Activated CD8-positive, alpha-beta memory T cell treated with anti-CD3 and anti-CD28 coated beads for 48 hours (primary cell): ENCODE measurements at places on chromosomes 1 and 21.
A peak's percentile ranks its signal among the peaks of the same experiment; 100 is the strongest.

DNA sequence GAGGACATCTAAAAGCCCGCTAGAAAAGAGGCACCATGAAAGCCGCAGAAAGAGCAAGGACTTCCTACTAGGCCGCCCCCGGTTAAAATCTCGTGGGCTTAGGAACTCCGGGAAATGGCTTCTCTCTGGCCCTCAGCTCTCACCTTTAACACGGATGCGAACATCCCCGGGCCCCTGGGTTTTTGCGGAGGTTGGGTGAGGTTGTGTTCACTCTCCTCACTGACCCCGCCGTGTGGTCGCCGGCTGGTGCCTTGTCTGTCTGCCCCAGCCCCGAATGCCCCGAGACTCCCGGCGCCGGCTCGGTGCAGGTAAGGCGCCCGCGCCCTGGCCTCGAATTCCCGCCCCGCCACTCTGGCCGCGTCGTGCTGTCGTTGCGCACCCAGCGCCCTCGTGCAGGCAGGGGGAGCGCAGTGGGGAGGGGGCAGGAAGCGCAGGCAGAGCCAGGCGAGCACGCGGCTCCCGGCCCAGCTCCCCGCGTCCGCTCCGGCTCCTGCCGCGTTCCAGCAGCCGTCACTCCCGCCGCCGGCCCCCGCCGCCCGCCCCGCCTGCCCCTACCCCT lies at the start of gene SHISAL2A:
SHISAL2A (plus strand) TSS at position 437 of the 559 bp plus-strand sequence. CDS start 326 bp downstream, outside the sequence.
- DNase-seq = peak; percentile 33

GRCh38 chr1:40270152-40270834 lies 12.3 kb downstream of the ZMPSTE24 start:
- no peak for DNase-seq

DNA sequence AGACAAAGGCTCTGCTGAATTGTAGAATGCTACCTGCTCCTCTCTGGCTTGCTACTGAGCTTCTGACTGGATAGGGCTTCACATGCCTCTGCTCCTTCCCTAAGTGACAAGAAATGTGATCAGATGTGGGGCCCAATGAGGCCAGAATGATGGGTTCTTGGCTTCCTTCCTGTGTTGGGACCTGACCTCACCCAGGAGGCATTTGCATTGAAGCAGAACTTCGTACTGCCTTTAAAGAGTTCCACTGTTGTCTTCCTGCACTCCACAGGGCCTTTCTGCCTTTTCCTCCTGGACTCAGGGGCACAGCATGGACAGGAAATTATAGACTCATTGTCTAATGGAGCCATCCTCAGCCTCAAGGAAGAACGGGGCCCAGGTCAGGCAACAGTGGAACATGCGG lies 14.3 kb downstream of the ZNF670 start:
- no peak for DNase-seq

DNA sequence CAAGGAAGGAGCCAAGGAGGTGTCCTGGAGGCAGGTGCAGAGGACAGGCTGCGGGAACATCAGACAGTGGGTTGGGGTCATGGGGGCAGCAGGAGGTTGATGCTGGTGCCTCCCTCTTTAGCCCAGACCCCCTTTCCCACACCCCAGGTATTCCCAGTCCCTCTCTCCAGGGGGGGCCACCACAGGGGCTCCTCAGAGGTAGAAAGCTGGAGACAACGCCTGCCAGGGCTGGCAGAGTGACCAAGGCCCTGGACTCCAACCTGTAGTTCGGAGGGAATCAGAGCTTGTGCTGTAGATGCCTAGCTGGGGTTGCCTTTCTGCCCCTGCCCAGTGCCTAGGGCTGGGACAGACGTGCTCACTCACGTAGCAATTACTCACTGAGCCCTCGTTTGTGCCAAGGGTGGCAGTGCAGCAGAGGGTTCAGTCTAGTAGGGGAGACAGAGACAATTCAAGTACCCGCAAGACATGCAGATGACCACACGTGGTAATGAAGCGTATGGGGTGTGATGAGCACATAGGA lies 148.2 kb downstream of the PTPRU start:
- no peak for DNase-seq

GRCh38 chr1:78619446-78619802 lies 824 bp upstream of the IFI44L start:
- DNase-seq = no peak

- DNase-seq = no peak
Measured at GRCh38 chr1:48052923-48053291, 55.7 kb upstream of the TRABD2B start.

- DNase-seq = no peak
Measured at GRCh38 chr1:24098943-24099638, 12.8 kb downstream of the MYOM3 start.

DNA sequence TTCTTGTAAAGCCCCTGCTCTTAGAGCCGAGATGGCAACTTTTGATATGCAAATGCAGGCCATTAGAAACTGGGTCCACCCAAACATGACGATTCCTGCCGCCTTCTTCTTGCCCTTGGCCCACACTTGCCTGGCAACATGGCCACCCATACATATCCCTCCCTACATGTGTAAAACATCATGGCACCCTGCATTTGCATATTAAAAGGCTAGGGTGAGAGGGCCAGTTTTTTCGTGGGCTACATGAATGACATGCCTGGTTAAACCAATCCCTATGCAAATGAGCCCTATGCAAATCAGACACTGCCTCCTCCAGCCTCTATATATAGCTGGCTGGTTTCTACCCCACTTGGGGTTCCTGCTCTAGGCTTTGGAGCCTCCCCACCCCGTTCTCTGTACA lies 18.8 kb downstream of the PLA2G2A start:
- no peak for DNase-seq

DNA sequence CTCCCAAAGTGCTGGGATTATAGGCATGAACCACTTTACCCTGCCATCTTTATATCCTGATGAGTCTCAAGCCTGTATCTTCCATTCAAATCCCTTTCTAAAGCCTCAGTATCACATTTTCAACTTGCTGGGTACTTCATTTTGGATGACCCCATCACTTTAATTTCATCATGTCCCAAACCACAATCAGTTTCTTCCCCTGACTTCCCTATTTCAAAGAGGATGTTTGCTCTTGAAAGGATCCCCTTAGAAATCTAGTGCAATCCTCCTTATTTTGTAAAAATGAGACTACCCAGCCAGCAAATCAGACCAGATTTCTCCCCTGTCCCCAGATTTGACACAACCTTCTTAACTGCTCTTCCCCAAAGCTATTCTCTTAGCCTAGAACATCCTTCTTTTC lies 7.0 kb upstream of the TRIT1 start:
- no peak for DNase-seq

DNA sequence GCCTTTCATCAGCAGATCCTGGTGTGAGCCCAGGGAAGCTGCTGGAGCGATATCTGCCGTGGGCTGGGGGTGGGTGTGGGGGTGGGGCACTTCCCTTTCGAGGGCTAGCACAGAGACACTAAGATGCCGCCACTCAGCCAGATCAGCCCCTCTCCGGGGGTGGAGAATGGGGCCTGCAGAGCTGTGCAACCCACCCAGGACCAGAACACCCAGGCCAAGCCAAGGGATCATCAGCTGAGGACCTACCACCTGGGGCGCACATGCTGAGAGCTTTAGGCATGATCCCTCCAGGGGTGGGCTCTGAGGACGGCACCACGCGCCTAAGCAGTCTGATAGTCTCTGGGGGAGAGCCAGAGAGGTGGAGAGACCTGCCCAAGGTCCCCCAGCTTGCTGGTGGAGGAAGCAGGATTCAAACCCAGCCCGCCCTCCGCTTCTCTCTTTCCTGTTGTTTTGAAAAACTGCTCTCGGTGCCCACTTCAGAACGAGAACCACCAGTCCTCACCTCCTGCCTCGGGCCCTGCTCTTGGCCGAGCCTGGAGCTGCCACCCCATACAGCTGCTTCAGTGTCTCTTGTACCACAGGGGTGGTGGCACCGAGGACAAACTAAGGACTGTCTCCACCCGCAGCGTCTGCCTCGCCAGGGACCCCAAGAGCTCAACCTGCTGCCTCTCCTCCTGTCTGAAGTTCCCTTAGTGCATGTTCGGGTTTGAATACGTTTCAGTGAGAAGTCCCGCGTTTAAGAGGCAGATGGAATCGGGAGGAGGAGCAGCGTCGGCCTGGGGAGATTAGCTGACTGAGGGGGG lies 39.7 kb upstream of the RUNX3 start:
- no peak for DNase-seq

DNA sequence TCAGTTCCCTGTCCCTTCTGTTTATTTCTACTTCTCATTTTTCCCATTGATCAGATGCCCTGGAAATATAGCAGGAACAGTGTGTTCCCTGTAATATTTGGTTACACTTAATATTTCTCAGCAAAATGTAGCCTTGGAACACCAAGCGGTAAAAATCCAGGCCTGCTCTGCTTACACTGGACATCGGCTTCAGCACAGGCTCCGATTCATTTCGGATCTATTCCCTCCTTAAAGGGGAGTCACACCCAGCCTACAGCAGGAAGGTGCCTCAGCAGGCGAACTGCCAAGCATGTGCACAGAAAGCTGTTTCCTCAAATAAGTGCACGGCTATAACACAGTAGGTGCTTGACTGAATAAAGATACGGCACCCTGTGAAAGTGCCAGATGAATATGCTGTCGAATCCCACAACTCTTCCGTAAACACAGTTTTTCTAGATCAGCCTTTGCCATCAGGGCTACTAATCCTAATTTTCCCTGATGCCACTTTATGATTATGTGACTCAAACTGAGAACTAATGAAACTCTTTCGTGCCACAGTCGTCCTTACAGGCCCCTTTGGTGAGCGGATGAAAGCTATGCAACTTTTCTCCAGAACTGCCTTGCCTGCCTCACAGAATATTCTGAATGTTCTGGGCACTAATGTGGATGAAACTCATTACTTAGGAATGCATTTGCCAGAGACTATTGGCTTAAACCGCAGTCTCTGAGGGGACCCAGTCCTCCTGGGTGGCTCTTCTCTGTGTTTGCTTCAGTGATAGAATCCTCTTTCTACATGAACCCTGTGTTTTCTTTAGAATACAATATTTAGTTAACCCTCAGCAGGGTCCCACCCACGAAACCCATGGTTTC lies 275.5 kb upstream of the RUNX1 start:
- no peak for DNase-seq

DNA sequence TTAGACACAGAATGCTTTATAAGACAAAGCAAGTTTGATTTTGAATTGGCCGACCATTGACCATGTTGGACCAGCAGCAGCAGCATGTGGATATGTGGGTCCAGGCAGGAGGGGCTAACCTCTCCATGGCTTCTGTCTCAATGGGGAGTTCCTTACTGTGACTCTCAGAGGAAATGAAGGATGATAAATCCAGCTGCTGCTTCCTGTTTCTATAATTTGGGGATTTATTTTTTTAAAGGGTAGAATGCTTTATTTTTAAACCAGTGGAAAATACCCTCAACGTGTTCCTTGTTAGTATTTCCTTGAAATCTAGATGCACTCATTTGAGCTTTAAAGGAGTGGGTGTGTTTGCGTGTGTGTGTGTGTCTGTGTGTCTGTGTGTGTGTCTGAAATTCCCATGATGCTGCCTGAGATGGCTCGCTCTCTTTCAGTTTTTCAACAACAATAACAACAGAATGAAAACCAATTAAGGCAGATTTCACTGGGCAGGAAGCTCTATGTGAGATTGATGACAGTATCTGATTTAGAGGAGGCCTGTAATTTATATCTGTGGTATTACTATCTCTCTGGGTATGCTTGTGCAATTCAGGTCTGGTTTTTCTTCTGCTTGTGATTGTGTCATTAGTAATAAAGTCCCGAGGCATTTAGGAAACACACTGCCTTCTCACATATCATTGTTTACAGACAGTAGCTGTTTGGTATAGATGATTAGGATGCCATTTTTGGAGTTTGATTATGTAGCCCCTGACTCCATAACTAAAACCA lies 86.1 kb upstream of the ZNF326 start:
- no peak for DNase-seq

- DNase-seq = no peak
Measured at GRCh38 chr1:2796890-2797740, 4.4 kb downstream of the TTC34 start.

GRCh38 chr1:59928996-59929395 lies 2.4 kb upstream of the CYP2J2 start:
- no peak for DNase-seq

- no peak for DNase-seq
Measured at GRCh38 chr21:17428484-17428869, 84.4 kb upstream of the CXADR start.

GRCh38 chr1:84165601-84166000 lies 21.5 kb downstream of the PRKACB start:
- DNase-seq = no peak

DNA sequence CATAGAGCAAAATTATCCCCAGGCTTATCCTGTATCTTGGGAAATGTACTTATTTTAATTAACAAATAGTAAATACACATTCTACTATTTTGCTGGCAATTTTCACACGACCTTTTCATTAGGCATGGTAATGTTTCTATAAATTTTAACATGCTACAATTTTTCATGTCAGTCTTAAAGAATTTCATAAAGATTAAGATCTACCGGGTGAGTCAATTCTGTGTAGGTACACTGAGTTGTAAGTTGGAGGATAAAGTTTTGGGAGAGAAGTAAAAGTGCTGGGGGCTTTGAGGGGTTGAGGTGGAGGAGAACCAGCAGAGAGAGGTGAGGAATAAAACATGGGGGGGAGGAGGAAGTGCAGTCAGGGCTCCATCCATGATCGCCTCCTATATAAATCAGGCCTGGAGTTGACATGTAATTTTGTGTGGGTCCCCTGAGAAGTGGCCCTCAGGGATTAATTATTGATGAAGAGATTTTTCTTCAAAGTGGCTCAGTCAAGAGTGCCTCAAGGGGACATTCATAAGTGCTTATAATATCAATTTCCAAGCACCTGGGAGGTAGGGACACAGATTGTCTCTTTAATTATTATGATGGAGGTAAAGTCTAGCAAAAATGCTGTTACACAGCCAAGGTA lies 7.2 kb downstream of the DPYD start:
- DNase-seq = no peak

GRCh38 chr1:226581650-226582330 lies 33.2 kb downstream of the STUM start:
- no peak for DNase-seq

DNA sequence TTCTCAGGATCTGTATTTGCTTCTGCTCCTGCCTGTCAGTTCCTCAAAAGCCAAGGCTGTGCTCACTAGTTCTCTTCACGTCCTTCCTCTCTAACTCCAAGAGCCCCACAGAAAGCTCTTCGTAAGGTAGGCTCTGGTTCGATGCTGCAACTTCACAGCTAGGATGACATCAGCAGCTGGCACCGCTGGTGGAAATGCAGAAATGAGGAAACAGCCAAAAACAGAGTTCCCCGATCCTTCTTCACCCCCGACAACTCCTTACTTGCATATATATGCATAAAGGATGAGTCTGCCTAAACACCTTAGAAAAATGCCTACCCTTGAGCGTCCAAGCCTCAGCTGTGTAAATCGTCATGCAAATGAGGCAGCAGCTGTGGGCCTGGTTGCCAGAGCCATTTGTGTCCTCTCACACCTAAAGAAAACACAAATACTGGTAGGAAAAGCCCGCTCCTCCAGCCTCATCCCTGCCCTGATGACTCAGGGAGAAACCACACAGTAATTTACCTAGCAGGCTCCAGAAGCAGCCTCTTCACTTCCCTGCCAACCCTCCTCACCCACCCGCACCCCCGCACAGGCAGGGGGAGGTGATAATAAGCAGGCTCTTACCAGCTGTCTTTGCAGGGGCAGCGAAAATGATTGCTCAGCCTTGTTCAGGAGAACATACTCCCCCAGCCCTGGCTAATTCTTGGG lies 28.2 kb downstream of the BATF3 start:
- DNase-seq = no peak

- no peak for DNase-seq
Measured at GRCh38 chr1:93814795-93815340, 64.1 kb downstream of the DNTTIP2 start.

GRCh38 chr1:231808990-231809389 lies 182.4 kb downstream of the DISC1 start:
- no peak for DNase-seq

- no peak for DNase-seq
Measured at GRCh38 chr1:202411422-202411821, 62.9 kb downstream of the PPP1R12B start.
